Progenitor cell of endocrine pancreas (in vitro differentiated cells): ENCODE measurements at places on chromosomes 7 and 10.

GRCh38 chr7:133491846-133492652 is 239.2 kb downstream of the EXOC4 start:
- no peak for DNase-seq

- DNase-seq: no peak
These were observed 133.2 kb upstream of the SVIL start for GRCh38 chr10:29767968-29768367.

GRCh38 chr10:74821501-74821900 is 4.9 kb upstream of the KAT6B start:
- DNase-seq: no peak

GRCh38 chr10:63114031-63114814 is 18.9 kb upstream of the NRBF2 start:
- no peak for DNase-seq

- no peak for DNase-seq
These were observed 254.0 kb downstream of the USP6NL start for GRCh38 chr10:11357439-11357838.

- DNase-seq: no peak
These were observed 157.4 kb downstream of the DPY19L1 start for GRCh38 chr7:34879871-34880270.

DNA sequence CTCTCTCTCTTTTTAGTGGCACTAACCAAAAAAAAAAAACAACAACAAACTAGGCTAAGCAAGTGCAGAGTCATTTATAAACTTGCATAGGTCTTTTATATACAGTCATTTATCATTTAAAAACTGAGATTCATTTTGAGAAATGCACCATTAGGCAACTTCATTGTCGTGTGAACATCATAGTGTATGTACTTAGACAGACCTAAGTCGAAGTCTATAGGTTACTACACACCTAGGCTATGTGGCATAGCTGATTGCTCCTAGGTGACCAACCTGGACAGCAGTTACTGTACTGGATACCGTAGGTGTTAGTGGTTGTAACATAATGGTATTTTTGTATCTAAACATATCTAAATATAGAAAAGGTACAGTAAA is 109.1 kb upstream of the SAMD8 start:
- DNase-seq: no peak

GRCh38 chr7:116216956-116217571 is 6.7 kb downstream of the TES start:
- DNase-seq: no peak

- DNase-seq: no peak
These were observed 19.2 kb downstream of the GNA12 start for GRCh38 chr7:2824678-2825461.

DNA sequence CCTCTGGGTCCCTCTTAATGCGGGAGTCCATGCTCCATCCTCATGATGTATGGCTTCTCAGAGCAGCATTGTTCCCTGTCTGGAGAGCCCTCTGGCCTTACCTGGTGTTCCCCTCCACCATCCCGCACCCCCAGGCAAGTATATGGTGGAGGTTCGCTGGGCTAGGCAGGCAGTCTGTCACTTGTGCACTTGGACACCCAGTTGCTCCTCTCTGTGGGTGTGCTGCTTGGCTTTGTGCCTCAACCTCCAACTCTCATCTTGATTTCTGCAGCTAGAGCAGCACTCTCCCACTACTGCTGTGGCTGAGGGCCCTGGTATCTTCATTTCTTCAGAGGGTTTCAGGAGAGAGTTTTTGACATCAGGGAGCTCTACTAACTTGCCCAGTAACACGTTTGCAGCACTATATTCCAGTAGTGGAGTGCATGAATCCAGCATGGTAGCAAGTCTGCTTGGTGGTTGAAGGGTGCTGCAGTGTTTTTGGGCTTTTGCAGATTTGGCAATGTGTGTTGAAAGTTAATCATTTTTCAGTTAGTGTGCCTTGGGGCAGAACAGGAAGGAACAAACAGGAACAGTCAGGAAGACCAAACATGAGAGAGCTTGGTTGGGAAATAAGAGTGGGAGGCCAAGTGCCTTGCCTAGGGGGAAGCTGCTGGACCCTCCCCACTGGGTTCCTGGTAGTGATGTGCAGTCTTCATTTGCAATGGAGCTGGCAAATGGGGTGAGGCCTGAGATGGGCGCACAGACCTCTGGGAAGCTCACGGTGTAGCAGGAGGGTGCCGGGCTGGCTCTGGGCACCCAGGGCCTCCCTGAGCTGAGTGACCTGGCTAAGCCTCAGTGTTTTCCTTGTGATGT is 37.4 kb downstream of the TSPAN14 start:
- no peak for DNase-seq

DNA sequence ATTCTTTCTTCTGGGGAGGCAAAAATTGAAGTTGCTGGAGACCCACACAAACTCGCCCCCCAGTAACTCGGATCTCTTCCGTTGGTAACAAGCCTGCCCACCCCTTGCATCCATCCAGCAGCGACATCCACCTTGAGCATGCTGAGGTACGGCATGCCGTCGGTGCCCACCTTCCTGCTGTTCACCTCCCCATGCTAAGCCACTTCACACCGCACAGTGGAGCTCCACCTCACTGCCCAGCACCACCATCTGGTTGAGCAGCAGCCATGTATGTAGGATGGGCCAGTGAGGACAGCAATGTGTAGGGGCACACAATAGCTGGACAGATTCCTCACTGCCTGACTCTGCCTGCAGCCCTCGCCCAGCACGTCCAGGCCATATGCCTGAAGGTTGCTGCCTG is 138.1 kb upstream of the ZNF92 start:
- DNase-seq: no peak

- no peak for DNase-seq
These were observed 1250.9 kb downstream of the TYW1 start for GRCh38 chr7:68247571-68247970.
